ENCODE measurements at places on chromosomes 2 and 18.

DNA sequence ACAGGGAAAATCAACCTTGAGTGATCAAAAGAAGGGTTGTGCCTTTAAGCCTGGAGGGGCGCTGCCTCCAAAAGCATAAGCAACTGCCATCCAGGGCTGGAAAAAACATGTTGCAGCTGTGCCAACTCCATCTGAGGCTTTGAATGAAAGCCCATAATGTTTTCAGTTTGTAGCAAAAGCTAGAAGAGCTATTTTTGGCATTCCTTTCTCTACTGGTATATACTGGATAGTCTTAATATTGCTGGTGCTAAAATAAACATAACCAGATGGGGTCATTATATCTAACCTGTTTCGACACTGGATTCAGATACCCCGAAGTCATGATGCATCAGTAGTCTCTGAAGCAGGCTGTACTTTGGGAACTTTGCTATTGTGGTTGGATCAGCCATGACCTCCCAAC, 25.1 kb downstream of the ANXA4 start:
- no peak for DNase-seq

GRCh38 chr2:112110966-112111365, 27.2 kb upstream of the FBLN7 start:
- DNase-seq = no peak

GRCh38 chr2:157361526-157361925, 35.9 kb upstream of the ERMN start:
- DNase-seq = no peak

- no peak for DNase-seq
Observed at GRCh38 chr18:78765142-78765541, 214.5 kb upstream of the SALL3 start.

- no peak for DNase-seq
Observed at GRCh38 chr18:62572456-62572855, 49.6 kb downstream of the ZCCHC2 start.

Data from colonic mucosa (tissue), 4 donors.